CD8-positive, alpha-beta memory T cell (primary cell): ENCODE measurements at places on chromosomes 7 and 10.

DNA sequence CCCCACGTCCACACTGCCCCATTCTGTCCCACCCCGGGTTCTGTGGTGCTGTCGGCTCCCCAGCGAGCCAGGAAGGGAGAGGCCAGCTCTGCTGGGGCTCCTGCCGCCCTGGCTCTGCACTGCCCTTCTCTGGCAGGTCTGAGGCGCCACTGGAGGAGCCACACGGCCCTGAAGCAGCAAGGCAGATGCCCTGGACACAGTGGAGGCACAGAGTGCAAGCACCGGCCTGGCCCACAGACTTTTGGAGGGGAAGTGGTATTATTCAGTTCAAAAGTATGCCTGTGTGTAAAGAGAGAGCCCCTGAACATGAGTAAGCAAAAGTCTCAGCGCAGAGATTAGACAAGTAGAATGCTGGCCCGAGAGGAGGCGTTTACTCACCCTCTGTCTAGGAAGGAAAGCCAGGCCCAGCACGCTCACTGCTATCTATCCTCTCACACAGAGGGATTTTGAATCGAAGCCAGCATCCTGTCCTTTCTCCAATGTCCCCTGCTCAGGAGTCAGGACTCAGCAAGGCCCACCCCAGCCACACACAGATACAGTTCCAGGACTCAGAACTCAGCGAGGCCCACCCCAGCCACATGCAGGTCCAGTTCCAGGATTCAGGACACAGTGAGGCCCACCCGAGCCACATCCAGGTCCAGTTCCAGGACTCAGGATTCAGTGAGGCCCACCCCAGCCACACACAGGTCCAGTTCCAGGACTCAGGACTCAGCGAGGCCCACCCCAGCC lies 115.0 kb downstream of the EGFR start:
- no peak for DNase-seq

- no peak for DNase-seq
These were observed 21.4 kb downstream of the DNAJB6 start for GRCh38 chr7:157358041-157358752.

DNA sequence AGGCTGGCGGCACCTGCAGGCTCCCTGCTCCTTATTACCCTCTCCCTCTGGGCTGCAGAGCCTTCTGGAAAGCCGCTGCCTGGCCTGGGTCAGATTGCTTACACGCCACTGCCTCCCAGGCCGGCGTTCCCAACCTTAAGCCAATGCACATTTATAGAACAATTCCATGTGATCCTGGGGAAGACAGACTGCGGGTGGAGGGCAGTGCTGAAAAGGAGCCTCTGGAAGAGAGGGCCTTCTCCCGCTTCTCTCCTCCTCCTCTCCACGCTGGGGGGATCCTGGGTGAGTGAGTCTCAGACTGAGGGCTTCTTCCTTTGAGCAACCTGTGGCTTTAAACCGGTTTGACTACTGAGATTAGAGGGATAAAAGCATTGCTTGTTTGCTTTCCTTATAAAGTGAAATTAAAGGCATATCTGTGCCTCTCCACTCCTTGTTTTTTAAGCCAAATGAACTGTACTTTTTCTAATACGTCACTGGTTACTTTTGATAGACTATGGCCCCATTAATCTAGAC lies 5.5 kb downstream of the TACC2 start:
- no peak for DNase-seq

- no peak for DNase-seq
These were observed 32.8 kb downstream of the SLC35G1 start for GRCh38 chr10:93926613-93927012.

DNA sequence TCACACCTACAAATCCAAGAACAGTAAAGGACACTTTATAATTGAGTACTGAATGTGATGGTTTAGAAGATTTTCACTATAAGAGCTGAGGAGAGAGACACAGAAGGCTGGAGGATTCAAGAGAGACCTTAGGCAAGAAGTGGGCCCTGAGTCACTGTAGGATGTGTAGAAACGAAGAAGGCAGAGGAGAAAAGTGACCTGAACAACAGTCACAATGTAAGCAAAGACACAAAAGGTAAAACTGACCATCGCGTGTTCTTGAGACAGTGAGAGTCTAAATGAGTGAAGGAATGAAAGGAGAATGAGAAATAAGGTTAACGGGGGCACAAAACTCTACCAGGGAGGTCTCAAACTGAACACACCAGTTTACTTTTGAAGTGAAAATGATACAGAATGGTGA lies 298.2 kb upstream of the LRGUK start:
- no peak for DNase-seq

- DNase-seq: no peak
These were observed 201.6 kb downstream of the SEMA3D start for GRCh38 chr7:84985073-84985784.

DNA sequence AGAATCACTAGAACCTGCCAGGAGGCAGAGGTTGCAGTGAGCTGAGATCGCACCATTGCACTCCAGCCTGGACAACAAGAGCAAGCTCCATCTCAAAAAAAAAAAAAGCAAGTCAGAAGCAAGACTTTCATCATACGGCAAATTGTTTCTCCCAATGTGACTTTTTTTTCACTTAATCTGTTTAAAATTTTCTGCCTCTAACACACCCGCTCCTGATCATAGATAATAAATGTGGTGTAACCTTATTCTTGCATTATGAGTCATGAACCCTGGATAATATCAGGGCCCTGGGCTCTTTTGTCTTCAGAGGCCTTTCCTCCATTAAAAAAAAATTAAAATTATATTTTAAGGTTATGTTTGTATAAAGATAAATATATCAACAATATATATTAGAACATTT lies 111.4 kb upstream of the JCAD start:
- no peak for DNase-seq
